GM23338 (cell line): ENCODE measurements at places on chromosomes 5 and 9. TPM values are rescaled to one million over a fixed set of nuclear protein-coding genes. Genes with fewer than 3 reads are reported as not detected.

PCDHB3 gene
- total RNA-seq: 15.3 and 19.4 TPM in 2 replicates

GRCh38 chr9:87556039-87556438 lies 58.4 kb downstream of the DAPK1 start:
- DNase-seq: no peak

GRCh38 chr9:134738869-134739659 lies 97.5 kb downstream of the COL5A1 start:
- peak; percentile 85 for DNase-seq

DNA sequence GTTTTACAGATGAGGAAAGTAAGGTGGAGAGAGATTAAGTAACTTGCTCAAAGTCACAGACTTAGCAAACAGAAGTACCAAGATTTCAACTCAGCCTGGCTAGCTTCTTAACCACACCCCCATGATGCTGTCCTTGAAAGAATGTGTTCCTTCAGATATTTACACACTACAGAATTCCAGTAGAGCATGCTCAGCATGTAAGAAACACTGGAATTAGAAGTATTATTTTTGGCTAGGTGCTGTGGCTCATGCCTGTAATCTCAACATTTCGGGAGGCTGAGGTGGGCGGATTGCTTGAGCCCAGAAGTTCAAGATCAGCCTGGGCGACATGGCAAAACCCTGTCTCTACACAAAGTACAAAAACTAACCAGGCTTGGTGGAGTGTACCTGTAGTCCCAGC lies 142.4 kb downstream of the EDIL3 start:
- DNase-seq: no peak

EGR1 gene
- 11.5 and 13.5 TPM in 2 replicates for total RNA-seq

SLC46A2 gene
- not detected in 2 replicates for total RNA-seq

DNA sequence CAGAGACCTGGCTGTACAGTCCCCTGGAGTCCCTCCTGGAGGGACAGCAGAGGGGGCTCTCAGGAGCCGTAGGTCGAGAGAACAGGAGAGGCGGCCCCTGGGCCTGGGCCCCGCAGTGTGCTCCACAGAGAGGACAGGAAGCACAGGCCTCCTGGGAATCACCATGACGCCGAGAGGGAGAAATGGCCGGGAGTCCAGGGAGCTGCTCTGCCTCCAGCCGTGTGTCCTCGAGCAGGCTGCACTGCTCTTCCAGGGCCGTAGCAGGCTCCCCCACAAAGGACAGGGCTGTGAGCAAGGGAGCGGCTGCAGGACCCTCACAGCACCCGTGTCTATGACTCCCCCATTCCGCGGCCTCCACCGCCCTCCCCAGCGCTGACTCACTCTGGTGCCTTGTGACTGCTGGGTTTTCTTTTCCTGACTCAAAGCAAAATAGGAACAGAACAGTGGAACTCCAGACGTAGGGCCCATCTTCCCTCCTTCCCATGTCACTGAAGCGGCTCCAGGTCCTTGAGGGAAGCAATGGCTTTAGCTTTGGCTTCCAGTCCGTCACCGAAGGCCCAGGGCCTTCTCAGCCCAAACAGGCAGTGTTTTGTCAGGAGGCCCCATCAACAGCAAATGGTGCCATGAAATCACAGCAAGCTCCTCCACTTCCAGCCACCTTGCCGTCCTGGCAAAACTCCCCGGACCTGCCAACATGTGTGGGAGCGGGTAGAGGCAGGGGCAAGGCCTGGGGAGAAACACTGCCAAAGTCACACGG lies 114.2 kb downstream of the LHFPL2 start:
- DNase-seq: peak; percentile 20

DNA sequence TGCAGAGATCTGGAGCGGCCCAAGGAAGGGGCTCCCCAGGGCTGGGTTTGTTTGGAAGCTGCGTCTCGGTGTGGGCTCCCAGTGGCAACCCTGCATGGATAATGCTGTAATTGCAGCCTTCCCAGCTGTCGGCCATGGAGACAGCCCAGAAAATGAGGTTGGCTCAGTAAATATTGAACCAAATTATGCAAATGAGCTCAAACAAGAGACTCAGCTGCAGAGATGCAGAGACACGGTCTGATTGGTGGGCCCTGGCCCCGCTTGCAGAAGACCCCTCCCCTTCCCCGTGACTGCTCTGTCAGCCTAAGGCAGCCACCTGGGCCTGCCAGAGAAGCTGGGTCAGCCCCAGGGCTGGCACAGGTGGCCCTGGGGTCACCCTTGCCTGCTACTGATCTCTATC lies 75.9 kb downstream of the RAD23B start:
- DNase-seq: no peak

DNA sequence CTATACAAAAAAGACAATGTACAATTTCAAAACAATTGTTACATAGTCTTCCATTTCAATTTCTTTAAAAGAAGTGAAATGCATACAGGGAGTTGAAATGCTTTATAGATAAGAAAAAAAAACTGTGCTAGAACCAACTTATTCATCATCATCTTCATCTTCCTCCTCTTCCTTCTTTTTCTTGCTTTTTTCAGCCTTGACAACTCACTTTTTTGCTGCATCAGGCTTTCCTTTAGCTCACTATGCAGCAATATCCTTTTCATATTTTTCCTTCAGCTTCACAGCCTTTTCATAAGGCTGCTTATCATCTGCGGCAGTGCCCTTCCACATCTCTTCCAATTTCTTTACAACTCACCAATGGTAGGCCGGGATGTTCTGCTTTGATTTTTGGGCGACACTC lies 4.4 kb downstream of the LHFPL2 start:
- no peak for DNase-seq

GRCh38 chr5:639253-639530 lies 27.1 kb downstream of the CEP72 start:
- DNase-seq: no peak

DNA sequence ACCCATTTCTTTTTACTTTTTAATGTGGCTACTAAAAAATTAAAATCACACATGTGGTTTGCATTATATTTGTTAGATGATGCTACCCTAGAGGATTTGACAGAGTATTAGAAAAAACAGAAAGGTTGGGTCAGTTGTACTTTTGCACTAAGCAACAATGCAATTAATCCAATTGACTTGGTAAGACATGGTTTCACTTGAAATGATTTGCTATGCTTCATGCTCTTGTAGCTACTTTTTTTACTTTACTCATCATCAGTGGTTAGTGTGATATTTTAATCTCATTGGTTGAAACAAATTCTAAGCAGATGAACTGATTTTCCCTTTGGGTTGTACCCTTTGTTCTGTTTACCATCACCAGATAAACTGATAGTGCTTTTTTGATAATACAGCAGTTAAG lies 39.4 kb downstream of the HMHB1 start:
- no peak for DNase-seq

DNA sequence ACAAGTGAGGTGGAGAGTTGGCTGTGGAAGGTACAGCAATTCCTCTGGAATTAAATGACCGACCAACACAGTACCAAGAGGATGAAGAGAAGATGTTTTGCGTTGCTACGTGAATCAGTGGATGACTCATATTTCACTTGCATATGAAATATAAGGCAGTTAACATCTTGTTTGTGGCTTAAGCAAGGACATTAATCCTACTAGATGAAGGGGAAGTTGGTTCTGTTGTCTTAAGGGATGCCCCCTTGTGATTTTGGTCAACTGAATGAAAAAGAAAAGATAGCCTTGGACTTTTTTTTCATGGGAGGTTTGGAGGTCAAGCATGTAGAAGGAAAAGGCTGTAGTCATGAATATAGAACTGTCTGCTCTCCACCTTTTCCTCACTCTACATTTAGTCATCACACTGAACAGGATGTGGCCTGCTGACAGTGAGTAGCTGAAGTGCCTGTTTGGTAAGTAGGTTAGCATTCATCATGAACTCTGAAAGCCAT lies 33.9 kb downstream of the VLDLR start:
- no peak for DNase-seq

FSTL4 gene
- 1.4 and 2.2 TPM in 2 replicates for total RNA-seq

GRCh38 chr5:131521252-131521651 lies 113.8 kb downstream of the RAPGEF6 start:
- DNase-seq: no peak

DPYSL3 gene
- total RNA-seq: 440 and 455 TPM in 2 replicates

DNA sequence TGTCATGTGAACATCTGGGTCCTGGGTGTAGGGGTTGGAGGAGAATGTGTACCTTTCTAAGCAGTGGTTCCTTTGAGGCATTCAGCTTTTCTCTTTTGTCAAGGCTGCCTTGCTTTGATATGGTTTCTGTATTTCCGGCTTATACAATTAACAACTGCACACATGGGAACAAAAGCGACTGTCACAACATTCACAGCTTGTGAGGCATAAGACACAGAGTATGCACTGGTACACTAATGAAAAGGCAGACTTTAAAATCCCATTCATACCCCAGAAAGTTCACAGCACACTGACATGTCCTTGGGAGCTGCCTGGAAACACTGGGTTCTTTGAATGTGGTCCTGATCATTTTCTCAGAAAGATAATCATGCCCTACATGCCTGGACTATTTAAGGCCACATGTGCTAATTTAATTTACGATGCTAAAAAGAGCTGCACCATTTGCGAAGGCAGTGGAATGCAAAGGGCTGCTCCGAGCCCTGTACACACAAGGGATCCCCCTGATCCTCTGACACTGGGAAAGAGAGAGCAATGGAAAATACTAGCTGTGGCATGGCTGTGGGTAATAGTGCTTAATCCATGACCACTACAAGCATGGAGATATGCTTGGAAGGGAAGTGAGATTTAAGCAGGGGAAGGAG lies 131.8 kb downstream of the EFNA5 start:
- no peak for DNase-seq

- DNase-seq: no peak
Measured at GRCh38 chr9:93649610-93650261, 73.4 kb downstream of the PHF2 start.

PITX1 gene
- total RNA-seq: not detected in 2 replicates

- DNase-seq: no peak
Measured at GRCh38 chr5:135894789-135895188, 852 bp downstream of the IL9 start.

DNA sequence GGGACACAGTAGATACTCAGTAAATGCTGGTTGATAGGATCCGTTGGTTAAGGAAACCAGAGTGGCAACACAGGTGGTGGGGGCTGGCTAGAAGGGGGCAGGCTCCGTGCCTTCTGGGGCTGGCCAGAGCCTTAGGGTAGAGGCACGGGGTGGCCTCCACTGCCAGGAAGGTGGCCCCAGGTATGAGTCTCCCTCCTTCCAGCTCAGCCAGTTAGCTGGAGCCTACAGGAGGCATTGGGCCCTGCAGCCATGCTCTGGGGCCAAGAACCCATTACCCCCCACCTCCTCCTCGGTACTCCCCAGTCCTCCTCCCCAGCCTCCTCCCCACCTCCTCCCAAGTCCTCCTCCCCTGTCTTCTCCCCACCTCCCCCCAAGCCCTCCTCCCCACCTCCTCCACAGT lies 27.7 kb downstream of the CXXC5 start:
- DNase-seq: no peak

GRCh38 chr5:171703146-171703545 lies 82.5 kb upstream of the SMIM23 start:
- no peak for DNase-seq

TBC1D13 gene
- total RNA-seq: 19.1 and 19.4 TPM in 2 replicates
